ENCODE measurements at places on chromosomes 16 and 17.

GRCh38 chr17:27323538-27324215 is 29.8 kb downstream of the WSB1 start:
- peak; percentile 81 for DNase-seq

DNA sequence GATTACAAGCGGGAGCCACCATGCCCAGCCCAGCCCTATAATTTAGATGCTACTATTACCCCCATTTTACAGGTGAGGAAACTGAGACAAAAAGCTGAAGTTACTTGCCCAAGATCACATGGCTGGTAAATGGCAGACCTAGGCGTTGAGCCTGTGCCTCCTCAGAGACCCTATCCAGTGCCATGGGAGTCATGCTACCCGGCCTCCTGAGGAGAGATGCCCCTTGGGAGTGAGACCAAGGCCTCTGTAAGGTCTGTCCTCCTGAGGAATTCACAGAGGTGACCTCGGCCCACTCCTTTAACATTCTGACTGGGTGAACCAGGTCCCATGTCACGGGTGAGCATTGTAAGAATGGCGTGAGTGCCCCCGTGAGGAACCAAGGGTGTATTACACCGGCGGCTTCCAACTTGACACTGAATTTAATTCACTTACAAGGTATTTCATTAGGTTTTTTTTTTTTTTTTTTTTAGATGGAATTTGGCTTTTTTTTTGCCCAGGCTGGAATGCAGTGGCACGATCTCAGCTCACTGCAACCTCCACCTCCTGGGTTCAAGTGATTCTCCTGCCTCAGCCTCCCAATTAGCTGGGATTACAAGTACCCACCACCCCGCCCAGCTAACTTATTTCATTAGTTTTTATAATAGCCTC is 95.7 kb downstream of the ABCC6 start:
- peak; percentile 77 for DNase-seq

- peak; percentile 8 for DNase-seq
These were observed 36.1 kb downstream of the NOG start for GRCh38 chr17:56629531-56630075.

GRCh38 chr16:25494292-25494691 is 197.5 kb upstream of the HS3ST4 start:
- DNase-seq: no peak

GRCh38 chr16:54936979-54937670 is 6.5 kb downstream of the IRX5 start:
- DNase-seq: peak; percentile 17

- no peak for DNase-seq
These were observed 3.5 kb upstream of the WFDC1 start for GRCh38 chr16:84291226-84291625.

GRCh38 chr17:56870081-56870651 is 36.2 kb downstream of the DGKE start:
- no peak for DNase-seq

- DNase-seq: no peak
These were observed 94.6 kb downstream of the UTP18 start for GRCh38 chr17:51354936-51355335.

DNA sequence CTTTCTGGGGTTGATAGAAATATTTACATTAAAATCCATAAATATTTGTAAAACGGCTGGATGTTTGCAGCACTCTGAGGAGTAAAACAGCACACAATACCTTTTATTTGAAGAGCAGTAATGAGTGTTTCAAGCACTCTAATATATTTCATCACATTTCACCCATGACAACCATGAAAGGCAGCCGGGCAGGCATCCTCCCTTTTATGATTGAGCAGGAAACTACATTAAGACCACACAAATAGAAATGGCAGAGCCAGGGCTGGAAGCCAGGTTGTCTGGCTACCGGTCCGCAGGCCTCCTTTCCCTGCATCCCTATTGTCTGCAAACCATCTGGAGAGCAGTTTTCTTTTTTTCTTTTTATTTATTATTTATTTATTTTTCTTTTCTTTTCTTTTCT is 23.1 kb upstream of the GPRC5C start:
- DNase-seq: peak; percentile 19

DNA sequence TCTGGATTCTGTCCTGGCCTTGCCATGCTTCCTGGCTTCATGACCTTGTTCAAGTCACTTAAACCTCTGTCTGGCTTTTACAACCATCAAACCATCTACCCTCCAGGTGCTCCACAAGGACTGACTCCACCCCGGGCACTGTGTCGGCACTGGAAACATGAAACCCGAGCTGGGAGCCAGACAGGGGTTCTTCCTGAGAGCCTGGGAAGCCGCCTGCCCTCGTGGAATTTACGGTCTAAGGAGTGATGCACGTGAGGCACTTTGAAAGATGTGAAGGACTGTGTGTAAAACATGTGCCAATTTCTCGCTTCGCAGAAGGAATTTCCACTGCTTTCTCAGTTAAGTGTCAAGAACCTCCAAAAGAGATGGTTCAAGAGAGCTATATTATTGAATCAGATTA is 11.6 kb downstream of the CDK5R1 start:
- DNase-seq: no peak

GRCh38 chr17:79976451-79976850 is 59.2 kb downstream of the TBC1D16 start:
- no peak for DNase-seq

DNA sequence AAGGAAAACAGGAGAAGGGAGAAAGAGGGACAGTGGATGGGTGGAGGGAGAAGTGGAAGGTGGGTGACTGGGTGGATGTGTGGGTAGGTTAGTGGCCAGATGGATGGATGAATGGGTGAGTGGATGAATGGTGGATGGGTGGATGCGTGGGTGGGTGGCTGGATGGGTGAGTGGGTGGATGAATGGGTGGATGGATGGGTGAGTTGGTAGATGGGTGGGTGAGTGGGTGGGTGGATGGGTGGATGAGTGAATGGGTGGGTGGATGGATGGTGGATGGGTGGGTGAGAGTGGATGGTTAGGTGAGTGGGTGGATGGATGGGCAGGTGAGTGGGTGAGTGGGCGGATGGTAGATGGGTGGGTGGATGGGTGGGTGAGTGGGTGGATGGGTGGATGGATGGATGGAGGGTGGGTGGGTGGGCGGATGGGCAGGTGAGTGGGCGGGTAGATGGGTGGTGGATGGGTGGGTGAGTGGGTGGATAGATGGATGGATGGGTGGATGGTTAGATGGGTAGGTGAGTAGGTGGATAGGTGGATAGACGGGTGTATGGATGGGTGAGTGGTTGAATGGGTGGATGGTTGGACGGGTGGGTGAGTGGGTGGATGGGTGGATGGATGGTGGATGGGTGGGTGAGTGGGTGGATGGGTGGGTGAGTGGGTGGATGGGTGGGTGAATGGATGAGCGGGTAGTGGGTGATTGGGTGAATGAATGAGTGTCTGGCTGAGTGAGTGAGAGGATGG is 702 bp upstream of the MARVELD3 start:
- DNase-seq: no peak

GRCh38 chr16:14121142-14121541 is 50.0 kb downstream of the MRTFB start:
- DNase-seq: no peak

- DNase-seq: no peak
These were observed 195.3 kb downstream of the CYB561 start for GRCh38 chr17:63250830-63251229.

DNA sequence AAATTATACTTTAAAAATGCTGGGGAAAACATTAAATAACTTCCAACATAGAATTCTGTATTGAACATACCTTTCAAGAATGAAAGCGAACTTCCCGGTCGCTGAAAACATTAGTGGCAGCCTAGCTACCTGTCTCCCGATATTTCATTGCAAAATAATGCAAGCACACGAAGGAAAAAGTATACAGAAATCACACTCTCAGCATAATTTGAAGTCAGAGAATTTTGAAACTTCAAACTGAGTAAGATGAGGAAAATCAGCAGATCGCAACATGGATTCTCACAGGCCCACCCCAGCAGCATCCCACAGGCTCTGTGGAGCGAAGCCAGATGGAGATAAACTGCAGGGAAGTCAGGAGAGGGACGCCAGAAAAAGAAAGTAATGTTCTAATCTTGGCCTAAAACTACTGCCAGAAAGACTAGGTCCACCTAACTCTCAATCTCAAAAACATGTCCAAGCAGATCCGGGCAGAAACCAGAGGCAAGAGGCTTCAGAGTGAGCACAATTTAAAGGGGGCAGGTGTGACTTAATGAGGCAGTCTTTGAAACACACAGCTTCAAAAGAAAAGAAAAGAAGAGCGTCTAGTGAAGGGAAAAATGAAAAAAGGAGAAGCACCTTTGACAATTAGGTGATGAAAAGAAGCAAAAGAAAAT is 4.8 kb upstream of the GOSR1 start:
- no peak for DNase-seq

- DNase-seq: no peak
These were observed 96.3 kb downstream of the TMEM114 start for GRCh38 chr16:8493972-8494371.

- no peak for DNase-seq
These were observed 3.8 kb upstream of the DCXR start for GRCh38 chr17:82041144-82041814.

DNA sequence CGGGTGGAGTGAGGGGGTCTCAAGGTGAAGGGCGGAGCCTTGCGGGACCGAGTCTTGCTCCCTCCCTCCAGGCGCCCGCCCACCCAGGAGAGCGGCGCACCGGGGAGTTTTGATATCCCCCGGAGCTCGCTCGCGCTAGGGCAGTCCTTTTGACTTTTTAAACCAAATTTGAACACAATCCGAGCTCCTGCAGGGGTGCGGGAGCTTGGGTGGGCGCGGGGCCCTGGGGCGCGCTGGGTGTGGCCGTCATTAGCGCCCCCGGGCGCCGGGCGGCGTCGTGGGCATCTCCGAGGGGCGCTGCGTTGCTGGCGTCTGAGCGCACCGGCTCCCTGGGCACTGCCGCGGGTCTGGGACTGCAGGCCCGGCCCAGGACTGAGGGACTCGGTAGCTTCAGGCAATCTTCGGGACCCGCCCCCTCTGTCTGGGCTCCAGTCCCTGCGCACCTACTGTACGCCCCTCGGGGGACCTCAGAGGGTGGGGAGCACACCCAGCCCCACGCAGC is 10.9 kb downstream of the MAF start:
- no peak for DNase-seq

DNA sequence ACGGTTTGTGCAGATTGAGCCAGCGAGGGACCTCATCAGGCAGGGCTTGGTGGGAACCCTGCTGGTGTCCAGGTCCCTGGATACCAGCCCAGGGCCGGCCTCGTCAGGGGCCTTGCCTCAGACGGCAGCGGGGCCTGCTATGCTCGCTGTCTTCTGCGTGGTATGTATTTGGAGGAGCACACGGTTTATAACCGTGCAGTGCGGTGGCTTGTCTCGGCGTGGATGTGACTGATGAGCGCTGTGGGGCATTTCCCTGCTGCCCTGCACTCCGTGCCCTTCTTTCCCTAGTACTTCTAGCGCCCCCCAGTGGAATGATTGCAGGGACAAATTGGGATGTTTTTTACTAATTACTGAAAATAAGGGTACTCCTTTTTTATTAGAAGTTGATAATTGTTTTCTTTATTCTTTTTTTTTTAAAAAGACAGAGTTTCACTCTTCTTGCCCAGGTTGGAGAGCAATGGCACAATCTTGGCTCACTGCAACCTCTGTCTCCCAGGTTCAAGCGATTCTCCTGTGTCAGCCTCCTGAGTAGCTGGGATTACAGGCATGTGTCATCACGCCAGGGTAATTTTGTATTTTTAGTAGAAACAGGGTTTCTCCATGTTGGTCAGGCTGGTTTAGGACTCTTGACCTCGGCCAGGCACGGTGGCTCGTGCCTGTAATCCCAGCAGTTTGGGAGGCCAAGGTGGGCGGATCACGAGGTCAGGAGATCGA is 15.3 kb downstream of the TBCD start:
- DNase-seq: peak; percentile 68

- no peak for DNase-seq
These were observed 129.2 kb upstream of the NACA2 start for GRCh38 chr17:61720016-61720795.

DNA sequence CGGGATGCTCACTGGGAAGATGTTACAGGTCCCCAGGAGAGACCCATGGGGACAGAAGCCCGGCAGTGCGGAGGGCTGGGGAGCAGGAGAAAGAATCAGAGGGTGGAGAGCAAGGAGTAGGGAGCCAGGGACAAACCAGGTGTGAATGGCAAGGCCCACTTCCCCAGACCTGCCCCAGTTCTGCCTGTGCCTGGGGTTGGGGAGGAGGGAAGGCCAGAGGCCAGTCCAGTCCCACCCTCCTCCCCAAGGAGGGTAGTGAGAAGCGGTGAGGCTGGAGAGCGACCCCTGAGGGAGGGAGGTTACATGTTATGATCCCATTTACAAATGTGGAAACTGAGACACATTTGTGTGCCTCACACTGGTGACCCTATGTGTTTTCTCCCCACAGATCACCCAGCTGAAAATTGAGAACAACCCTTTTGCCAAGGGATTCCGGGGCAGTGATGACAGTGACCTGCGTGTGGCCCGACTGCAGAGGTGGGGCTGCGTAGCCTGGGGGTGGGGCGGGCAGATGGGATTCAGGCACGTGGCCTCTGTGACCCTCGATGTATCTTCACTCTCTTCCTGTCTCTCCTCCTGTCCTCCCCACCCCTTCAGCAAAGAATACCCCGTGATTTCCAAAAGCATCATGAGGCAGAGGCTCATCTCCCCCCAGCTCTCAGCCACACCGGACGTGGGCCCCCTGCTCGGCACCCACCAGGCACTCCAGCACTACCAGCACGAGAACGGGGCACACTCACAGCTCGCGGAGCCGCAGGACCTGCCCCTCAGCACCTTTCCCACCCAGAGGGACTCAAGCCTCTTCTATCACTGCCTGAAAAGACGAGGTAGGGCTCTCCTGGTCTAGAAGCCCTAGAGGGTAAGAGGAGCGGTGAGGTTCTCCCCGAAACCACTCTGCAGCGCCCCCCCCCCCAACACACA is 27.5 kb downstream of the TBX4 start:
- DNase-seq: no peak

DNA sequence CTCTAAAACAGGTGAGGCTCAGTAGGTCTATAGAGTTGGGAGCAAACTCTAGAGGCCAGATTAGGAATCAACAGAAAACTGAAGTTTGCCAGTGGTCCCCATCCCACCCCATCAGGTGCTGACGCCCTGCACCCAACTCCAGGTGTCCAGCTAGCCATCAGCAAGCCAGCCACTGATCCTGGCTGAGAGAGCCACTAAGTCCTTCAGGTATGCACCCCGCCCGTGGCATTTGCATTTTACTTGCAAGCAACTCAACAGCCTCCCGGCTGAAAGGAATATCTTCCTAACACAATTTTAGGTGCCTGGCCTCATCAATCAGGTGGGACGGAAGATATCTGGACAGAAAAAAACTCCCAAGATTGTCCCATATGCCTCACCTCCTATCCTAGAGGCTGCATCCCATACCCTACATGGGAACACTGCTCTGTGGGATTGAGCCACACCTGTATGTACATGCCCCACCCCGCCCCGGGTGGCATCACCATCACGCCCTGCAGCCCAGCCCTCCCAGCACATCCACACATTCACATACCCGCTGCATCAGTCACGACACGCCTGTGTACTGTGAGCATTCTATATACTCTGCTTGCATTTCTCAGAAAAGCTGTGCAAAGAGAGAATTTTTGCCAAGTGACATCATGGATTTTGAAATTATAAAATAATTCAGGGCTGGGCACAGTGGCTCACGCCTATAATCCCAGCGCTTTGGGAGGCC is 8.3 kb downstream of the OTOP3 start:
- DNase-seq: no peak

- no peak for DNase-seq
These were observed 7.0 kb upstream of the PPP1R1B start for GRCh38 chr17:39619786-39620101.

- peak; percentile 56 for DNase-seq
These were observed 1.4 kb downstream of the PHF23 start for GRCh38 chr17:7237761-7238419.

Data from lung microvascular endothelial cell (primary cell).